H1 (cell line): ENCODE measurements at places on chromosomes 5 and 9.

- no peak for DNase-seq
Measured at GRCh38 chr9:78314953-78315870, 18.3 kb downstream of the PSAT1 start.

- DNase-seq: no peak
Measured at GRCh38 chr5:178198706-178199105, 5.6 kb upstream of the HNRNPAB start.

GRCh38 chr5:69450116-69450515, 35.2 kb downstream of the MARVELD2 start:
- no peak for DNase-seq

DNA sequence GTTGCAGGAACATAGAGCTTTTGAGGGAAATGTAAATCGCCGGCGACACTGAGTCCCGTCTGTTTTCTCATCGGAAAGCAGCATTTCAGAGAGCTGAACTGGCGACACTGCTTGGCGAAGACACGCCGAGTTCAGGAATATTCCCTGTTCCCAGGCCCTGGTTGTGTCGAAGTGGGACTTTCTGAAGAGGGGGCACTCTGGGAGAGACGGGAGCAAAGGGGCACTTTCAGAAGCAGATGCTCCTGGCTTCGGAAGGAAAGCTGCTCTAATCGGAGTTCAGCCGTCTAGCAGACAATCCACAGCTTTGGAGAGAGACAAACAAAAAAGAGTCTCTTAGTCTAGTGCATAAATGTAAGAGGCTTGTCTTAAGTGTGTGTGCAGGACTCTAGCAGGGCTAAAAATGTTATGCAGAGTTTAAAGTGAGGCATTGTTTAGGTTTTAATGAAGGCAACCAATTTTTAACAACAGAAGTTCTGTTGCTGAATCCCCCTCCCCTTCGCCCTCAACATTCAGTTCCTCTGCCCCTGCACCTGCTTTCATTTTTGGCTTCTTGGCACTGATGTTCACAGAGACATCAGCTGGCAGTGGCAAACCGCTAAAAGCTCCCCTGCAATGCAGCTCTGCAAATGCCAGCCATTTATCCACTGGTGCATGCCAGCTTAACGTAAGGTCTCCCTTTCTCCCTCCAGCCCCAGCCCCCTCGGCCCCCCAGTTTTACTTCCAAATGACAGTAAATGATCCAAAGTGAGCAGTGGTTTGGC, 289.5 kb upstream of the MPDZ start:
- peak; percentile 55 for DNase-seq

DNA sequence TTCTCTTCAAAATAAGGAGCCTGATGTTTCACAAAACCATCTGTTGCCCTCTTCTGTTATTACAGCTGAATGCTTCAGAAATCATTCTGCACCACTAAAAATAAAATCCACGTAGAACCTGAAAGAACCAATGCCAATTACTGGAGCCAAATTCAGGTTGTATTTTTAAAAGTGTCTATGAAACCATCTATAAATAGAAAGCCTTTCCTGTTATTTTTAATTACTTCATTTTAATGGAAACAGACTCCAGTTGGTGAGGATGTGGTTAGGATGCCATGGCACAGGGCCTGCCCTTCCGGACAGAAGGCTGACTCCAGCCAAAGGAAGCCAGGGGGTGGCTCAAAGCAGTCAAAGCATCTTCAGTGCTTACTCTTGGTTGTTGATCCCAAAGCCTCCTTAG, 119.8 kb downstream of the TENT4A start:
- DNase-seq: no peak

DNA sequence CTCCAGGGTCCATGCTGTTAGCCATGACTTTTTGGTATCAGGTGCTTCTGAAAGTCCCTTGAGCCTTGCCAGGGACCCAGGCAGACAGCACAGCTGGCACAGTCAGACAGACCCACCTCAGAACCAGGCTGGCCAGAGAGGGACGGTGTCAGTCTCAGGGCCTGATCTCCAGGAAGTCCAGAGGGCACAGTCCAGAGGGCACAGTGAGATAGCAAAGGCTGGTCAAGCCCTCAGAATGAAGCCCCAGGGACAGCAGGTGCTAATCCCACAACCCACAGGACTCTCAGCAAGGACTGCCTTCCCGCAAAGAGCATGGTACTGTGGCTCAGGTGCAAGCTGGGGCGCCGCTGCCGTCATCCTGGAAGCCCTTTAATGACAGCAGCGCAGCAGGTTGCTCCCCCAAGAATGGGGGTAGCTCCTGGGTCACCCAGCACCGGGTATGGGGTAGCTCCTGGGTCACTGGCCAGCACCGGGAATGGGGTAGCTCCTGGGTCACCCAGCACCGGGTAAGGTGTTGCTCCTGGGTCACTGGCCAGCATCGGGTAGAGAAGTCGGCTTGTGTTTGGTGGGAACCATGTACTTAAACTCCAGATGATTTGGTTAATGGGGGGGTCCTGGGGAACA, 105.6 kb upstream of the PHYKPL start:
- peak; percentile 45 for DNase-seq

DNA sequence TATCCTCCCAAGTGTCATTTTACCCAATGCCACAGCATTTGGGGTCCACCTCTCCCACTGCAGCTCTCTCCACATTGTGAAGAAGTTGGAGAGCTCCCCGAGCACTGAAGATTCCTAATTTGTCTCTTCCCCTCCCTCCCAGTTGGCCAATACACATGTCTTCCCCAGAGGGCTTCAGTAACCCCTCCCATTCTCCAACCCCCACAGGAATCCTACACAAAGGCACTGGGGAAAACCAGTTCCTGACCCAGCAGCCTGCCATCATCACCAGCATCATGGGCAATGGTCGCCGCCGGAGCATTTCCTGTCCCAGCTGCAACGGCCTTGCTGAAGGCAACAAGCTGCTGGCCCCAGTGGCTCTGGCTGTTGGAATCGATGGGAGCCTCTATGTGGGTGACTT, 87.3 kb upstream of the WWC1 start:
- no peak for DNase-seq

- no peak for DNase-seq
Measured at GRCh38 chr5:163395792-163396191, 41.6 kb upstream of the CCNG1 start.

DNA sequence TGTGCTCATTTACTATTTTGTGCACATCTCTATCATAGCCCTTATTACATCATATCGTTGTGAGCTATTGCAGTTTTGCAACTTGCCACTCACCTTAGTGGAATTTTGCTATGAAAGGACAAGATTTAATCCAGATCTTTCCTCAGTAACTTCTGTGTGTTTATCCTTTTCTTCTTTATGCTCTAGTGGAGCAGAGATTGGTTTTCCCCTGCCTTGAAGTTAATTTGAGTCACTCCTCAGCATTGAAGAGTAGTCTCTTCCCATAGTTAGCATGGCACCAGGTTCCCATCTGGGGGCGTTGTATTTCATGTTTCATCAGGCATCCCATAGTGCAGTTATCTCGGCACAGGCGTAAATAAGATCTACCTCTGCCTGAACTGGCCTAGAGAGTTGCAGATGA, 510.4 kb downstream of the PSAT1 start:
- DNase-seq: no peak

DNA sequence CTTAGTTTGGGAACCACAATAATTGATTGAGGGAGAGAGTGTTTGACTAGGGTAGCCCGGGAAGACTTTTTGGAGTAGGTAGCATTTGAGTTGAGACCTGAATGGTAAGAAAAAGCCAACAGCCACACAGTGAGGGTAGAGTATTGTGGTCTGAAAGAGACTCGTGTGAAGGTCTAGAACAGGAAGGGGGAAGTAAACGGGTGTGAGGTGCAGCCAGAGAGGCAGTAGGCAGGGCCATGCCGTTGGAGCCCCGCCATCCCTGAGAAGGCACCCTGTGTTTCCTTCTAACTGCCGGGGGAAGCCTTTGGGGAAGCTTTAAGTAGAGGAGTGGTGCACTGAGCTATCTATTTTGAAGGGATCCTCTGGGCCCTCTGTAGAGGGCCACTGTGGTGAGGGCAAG, 3.5 kb upstream of the F2RL2 start:
- no peak for DNase-seq

- peak; percentile 64 for DNase-seq
Measured at GRCh38 chr5:91101600-91102379, 281.3 kb downstream of the ARRDC3 start.

DNA sequence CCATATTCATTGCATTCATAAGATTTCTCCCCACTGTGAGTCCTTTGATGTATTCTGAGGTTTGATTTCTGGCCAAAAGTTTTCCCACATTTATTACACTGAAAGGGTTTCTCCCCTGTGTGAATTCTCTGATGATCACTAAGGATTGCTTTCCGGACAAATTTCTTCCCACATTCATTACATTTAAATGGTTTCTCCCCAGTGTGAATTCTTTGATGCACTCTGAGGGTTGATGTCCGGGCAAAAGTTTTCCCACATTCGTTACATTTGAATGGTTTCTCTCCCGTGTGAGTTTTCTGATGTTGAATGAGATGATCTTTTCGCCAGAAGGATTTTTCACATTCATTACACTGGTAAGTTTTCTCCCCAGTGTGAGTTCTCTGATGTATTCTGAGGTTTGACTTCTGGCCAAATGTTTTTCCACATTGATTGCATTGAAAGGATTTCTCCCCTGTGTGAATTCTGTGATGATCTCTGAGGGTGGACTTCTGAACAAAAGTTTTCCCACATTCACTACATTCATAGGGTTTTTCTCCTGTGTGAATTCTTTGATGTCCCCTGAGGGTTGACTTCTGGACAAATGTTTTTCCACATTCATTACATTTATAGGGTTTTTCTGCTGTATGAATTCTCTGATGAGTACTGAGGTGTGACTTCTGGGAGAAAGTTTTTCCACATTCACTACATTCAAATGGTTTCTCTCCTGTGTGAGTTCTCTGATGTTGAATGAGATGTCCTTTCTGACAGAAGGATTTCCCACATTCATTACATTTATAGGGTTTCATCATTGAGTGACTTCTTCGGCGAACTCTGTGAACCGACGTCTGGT, 18.8 kb downstream of the ZNF510 start:
- no peak for DNase-seq

DNA sequence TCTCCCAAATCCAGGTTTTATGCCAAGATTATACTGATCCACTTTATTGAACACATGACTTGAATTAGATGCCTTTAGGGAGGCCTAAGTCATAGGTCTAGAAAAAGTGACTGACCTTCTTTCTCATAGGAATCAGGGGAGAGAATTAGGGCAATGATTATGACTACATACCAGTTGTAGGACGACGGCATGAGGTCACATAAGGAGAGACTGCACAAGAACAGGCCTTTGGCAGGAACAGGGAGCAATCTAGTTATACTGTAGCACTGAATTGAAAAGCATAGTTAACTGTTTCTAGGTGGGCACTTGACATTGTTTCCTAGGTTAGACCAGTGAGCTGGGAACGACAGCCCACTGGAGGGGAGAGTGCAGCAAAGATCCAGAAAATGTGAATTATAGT, 22.7 kb downstream of the CREBRF start:
- DNase-seq: no peak

- no peak for DNase-seq
Measured at GRCh38 chr5:68872088-68872839, 221.6 kb upstream of the SLC30A5 start.

- no peak for DNase-seq
Measured at GRCh38 chr9:100662122-100662521, 84.2 kb downstream of the CAVIN4 start.

- DNase-seq: no peak
Measured at GRCh38 chr5:109739741-109740728, 50.3 kb downstream of the MAN2A1 start.

GRCh38 chr5:89313804-89314588, 431.0 kb upstream of the MEF2C start:
- no peak for DNase-seq

DNA sequence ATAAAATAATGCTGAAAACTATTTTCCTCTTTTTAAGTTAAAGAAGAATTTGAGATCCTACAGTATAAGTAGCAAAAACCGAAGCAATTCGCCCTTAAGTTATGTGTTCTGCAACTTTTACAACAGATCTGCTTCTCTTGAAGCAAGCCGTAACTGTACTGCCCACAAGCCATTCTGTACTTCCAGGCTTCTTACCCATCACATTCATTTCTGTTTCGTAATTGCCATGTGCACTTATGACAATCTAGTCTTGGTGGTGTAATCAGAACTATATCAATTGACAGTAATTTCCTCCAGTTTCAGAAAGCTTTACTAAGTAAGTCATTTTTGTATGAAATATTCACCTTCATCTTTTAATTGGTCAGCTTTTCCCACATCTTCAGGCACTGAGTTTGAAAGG, 13.8 kb downstream of the SGTB start:
- no peak for DNase-seq
